Astrocyte (in vitro differentiated cells and primary cell): ENCODE measurements at places on chromosomes 7 and 10. TPM values are rescaled to one million over a fixed set of nuclear protein-coding genes. Genes with fewer than 3 reads are reported as not detected.

SNCG gene
- total RNA-seq = 3.0 TPM in 2 replicates

VSTM2A gene
- 0.20 TPM in 1 of 2 replicates, not detected in the other for total RNA-seq

IFIT2 gene
- 36.0 and 42.0 TPM in 2 replicates for total RNA-seq

EPDR1 gene
- 20.6 and 23.6 TPM in 2 replicates for total RNA-seq

XRCC2 gene
- 1.2 and 1.6 TPM in 2 replicates for total RNA-seq

INHBA gene
- total RNA-seq = 103 and 164 TPM in 2 replicates

MAT1A gene
- 0.11 and 0.12 TPM in 2 replicates for total RNA-seq

MLXIPL gene
- 0.41 TPM in 1 of 2 replicates, not detected in the other for total RNA-seq

GJD4 gene
- total RNA-seq = not detected in 2 replicates

KCNIP2 gene
- total RNA-seq = 1.9 and 2.5 TPM in 2 replicates

A1CF gene
- not detected in 2 replicates for total RNA-seq

CCDC172 gene
- not detected in 2 replicates for total RNA-seq

NUP205 gene
- total RNA-seq = 47.1 and 50.5 TPM in 2 replicates

THSD7A gene
- 1.4 and 3.5 TPM in 2 replicates for total RNA-seq

DNA sequence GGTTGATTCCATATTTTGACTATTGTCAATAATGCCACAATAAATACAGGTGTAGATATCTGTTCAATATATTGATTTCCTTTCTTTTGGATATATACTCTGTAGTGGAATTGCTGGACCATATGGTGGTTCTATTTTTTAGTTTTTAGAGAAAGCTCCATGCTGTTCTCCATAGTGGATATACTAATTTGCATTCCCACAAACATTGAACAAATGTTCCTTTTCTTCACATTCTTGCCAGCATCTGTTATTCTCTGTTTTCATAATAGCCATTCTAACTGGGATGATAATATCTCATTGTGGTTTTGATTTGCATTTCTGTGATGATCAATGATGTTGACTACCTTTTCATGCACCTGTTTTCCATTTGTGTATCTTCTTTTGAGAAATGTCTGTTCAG, 973.7 kb downstream of the REEP3 start:
- DNase-seq = no peak

GRCh38 chr10:130929422-130930325, 381.8 kb downstream of the TCERG1L start:
- no peak for DNase-seq

GRCh38 chr10:120710076-120710475, 141.1 kb upstream of the WDR11 start:
- no peak for DNase-seq

GRCh38 chr7:70383066-70383782, 748.7 kb upstream of the GALNT17 start:
- peak; percentile 20 for DNase-seq

DNA sequence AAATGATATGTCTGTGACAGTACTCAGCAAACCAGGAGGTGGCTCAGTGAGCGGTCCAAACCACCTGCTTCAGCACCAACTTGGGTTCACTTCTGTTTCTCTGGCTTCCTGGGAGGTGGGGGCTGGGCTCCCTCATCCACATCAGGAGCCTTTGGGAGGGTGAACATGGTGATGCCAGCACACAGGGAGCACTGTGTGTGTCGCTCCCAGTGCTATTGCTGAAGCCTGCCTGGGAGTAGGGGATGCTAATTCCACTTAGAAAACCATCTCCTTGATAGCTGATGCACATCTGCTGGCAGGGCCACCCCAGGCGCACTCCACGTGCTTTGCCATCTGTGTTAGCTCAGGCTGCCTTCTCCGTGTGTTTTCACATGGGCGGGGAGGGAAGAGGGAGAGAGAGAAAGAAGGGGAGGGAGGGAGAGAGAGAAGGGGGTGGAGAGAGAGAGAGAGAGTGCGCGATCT, 58.0 kb downstream of the RAMP3 start:
- DNase-seq = no peak

DNA sequence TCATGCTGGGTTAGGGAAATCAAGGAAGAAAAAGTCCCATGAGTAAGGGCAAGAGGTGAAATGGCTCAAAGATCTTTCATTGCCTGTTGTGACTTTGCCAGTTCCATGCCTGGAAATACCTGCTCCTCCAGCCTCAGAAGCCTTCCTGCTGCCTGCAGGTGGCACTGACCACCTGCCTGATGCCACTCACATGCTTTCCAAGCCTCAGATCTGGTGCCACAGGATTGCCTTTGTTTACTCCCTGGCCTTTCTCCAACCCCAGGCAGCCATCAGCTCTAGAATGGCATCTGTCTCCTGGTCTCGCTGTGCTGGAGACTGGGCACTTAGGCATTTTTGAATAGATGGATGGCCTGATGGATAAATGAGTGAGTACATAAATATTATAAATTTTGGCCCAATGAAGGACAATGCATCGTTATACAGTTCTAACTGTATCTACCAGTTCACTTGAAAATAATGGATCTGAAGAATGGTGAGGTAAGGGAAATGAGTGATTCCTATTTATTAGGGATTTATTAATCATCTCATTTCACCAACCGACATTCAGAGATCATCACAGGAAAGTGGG, 657.2 kb downstream of the INHBA start:
- no peak for DNase-seq

GRCh38 chr10:43226441-43226840, 40.4 kb downstream of the RASGEF1A start:
- DNase-seq = no peak

DNA sequence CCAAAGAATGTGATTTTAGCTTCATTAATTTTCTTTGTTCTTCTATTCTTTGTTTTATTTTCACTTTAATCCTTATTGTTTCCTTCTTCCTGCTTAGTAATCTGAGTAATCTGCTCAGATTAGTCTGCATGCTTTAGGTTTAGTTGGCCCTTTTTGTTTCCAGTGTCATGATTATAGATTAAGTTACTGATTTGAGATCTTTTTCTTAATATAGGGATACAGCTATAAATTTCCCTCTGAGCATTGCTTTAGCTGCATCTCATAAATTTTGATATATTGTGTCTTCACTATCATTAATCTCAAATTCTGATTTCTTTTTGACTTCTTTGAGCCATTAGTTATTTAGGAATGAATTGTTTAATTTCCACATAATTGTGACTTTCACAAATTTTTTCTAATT, 6.2 kb downstream of the NET1 start:
- no peak for DNase-seq

GRCh38 chr7:150373049-150373801, 4.6 kb downstream of the REPIN1 start:
- DNase-seq = no peak

DNA sequence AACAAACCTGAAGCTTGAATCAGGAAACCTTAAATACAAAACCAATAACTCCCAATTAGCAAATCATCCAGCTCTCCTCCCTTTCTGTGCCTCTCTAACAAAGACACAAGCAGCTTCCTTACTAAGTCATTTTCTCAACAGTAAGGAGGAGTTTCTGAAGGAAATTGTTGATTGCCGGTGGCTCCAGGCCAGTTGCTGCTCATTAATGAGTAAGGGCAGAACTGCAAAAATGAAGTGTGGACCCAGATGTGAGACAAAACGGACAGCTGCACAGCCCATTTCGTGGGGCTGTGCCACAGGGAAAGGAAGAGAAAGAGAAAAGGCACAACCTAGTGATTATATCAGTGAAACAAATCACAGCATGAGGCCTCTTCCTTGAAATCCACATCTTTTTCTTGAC, 42.8 kb upstream of the RHOBTB1 start:
- DNase-seq = no peak

DNA sequence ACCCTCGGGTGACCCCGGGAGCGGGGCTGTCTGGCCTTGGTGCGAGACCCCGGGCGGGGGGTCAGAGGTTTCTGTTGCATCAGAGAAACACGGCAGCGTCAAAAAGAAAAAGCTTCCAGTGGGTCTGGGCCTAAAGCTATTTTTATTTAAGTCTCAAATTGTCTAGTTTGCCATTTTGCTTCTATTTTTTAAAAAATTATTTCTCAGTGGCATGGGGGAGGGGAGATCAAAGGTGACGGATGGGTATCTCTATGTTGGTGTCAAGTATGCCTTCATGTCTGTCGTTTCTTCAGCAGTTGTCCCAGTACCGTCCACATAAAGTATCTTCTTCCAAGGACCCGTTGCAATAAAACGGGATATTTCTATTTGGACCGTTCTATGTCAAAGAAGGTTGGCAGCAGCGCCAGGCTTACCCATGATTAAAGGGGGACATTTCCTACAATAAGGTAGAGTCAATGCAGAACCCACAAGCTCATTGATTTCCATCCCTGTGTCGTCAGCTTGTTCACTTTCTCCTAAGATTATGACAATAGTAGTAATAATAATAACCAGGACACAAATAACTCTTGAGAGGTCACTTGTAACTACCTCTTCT, 26.0 kb upstream of the VAX1 start:
- DNase-seq = no peak

GRCh38 chr7:130010689-130011412, 40.3 kb downstream of the ZC3HC1 start:
- peak; percentile 73 for DNase-seq

DNA sequence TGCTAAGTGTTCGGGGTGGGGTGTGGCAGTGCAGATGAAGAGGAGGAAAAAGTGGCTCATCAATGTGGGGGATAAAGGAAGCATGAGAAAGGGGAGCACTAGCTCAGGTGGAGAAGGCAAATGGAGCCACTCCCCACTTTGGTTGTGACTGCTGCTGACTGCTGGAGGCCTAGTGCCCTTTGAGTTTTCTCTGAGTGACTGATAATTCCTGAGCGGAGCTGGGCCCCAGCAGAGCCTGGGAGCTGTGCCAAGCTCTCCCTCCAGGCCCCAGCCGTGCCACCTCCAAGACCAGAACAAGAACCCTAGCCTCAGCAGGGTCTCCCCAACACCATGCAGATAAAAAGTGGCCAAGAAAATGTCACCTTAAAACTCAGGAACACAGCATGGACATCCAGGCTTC, 9.7 kb upstream of the RASSF4 start:
- no peak for DNase-seq

GRCh38 chr10:43123361-43124093, 14.7 kb upstream of the CSGALNACT2 start:
- no peak for DNase-seq

DNA sequence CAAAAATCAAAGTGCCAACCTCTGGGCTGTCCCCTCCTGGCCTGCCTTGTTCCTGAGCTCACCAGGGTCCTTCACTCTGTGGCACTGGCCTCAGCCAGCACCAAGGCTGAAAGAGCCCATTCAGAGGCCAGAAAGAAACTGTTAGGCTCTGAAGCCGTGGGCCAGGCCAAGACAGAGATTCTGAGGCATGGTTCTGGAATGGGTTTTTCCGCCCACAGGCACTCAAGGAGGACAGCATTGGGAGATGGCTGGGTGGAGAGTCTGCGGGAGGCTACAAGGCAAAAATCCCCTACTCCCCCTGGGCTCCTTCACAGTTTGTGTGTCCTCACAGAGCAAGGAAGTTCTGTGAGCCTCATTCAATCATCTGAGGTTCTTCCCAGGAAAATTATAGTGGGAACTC, 31.7 kb downstream of the GRIFIN start:
- DNase-seq = peak; percentile 86

DNA sequence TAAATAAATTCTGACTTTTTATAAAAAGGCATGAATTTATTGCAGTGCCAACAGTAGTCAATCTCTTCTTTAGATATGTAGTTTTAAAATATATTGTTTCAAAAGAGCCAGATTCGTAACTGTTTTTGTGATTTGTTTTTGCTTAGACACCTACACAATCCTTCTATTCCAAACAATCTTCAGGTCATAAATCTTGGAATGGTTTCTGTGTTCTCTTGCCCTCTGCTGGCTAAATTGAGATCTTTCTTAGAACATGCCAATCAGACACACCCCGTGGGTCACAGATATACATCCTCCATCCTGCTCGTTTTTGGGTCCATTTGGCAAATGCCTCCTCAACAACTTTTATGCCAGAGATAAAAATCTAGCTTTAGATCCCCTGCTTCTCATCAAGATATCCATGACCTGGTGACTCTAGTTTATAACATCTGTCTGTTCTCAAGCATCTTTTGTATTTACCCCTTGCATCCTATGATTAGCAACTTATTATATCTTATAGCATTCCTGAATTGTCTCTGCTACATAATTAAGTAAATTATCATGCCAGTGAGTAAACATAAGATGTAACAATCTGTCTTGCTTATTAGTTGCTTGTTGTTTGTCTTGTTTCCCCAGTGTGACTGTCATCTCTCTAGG, 35.3 kb upstream of the IFRD1 start:
- no peak for DNase-seq

GRCh38 chr10:6148908-6149307, 53.8 kb upstream of the PFKFB3 start:
- no peak for DNase-seq

DNA sequence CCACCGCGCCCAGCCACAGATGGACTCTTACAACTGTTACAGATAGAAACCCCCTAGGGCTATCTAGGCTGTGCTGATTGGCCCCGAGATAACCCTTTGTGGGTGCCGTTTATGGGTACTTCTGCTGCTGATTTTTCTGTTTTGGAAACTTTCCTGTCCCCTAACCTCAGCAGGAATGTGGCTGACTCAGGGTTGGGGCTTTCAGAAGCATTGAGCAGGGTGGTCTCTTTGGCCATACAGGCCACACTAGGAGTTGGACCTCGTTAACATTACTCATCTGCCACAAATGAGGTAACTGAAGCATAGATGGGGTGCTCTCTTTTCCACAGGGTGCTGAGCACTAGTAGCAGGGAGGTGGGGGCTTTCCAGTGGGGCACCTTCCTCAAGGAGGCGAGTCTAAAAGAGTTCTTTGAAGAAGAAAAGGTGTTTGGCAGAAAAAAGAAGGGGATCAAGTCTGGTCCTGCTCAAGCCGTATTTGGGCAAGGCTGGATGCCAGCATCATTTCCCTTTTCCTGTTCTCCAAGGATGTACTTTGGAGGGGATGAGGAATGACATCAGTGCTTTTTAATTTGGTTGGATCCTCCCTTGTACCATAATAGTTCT, 6.4 kb downstream of the ZSCAN25 start:
- DNase-seq = peak; percentile 13

GRCh38 chr10:66927971-66928770, 2.3 kb downstream of the LRRTM3 start:
- DNase-seq = peak; percentile 3

DNA sequence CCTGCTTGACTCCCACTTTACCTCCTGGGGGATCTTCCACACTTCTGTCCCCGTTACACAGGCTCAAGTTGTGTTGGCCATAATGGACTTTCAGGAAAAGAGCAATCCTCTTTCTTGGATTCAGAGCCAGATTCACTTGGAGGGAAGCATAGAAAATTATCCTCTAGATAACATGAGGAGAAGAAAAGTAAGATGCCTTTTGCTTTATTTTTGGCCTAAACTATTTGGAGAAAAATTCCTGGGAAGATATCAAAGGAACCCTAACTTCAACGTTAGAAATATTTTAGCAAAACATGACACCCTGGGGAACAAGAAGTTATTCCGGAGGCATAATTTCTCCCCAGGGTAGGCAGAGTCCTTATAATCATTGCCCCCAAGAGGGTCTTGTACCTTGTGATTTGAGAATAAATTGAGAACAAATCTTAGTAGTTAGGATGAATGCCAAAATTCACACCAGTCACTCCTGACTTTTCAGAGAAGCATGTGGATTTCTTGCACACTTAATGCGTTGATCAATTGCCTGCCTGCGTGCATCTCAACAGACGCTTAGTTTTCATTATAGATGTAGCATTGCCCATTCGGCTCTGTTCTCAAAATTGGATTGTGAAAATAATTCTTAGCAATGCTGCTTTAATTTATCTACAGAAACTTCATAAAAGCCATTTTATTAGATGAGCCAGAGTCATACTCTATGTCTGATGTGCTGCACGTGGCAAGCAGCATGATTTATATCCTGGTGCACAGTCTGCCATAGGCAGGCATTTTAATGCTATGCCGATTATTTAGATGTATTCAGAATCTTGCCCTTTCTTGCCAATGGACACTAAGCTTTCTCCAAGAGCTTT, 224.4 kb downstream of the C7orf25 start:
- DNase-seq = no peak
